Stimulated activated CD8-positive, alpha-beta memory T cell treated with anti-CD3 and anti-CD28 coated beads, Interleukin-4, amount 100 ng/mL, for 48 hours (primary cell): ENCODE measurements at places on chromosomes 11 and 22.

DNA sequence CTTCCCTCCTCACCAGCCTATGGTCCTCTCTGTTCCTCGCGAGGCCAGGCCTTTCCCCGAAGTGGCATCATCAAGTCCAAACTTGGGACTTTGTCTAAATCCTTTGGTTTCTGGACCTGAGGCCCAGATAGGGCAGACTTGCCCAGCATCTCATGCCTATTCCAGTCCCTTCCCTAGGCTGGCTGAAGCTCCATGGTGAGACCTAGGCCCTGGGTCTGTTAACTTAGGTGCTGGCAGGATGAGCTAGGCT, 11.5 kb downstream of the RELA start:
- no peak for DNase-seq

- DNase-seq, result no peak
These were observed 76.5 kb downstream of the SWAP70 start for GRCh38 chr11:9740202-9740883.

DNA sequence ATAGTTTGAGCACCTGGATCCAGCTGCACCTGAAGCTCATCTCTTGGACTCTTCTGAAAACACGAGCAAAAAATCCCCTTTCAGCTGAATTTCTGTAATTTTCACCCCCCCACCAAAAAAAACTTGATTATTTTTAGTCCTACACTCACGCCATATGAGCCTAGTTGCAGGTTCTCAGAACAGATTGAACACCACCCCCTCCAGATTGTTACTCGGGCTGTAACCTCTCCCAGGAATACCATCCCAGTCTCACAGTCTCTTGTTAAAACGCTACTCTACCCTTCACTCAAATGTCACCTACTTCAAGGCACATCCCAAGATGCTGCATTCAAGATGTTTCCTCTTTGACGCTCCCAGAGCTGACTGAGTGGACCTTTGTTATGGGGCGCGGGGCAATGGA, 96.3 kb upstream of the PRDM11 start:
- no peak for DNase-seq

- no peak for DNase-seq
These were observed 57.4 kb downstream of the NECTIN1 start for GRCh38 chr11:119671561-119672015.

DNA sequence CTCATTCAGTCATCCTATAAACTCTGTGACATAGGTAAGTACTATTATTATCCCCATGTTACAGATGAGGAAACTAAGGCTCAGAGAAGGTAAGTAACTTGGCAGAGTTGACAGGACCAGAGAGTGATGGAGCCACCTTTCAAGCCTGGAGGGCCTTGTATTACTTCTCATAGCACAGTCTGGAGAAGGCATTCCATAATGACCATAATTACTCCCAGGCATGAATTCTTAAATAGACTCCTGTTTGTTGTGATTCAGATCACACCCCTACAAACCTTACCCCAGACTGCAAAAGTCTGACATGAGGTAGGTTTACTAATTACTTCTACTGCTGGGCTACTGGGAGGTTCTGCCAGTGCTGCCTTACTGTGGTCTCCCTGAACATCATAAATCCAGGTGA, 77.0 kb downstream of the CD44 start:
- DNase-seq, result no peak

GRCh38 chr11:69969890-69970784, 108.0 kb upstream of the ANO1 start:
- DNase-seq, result no peak

DNA sequence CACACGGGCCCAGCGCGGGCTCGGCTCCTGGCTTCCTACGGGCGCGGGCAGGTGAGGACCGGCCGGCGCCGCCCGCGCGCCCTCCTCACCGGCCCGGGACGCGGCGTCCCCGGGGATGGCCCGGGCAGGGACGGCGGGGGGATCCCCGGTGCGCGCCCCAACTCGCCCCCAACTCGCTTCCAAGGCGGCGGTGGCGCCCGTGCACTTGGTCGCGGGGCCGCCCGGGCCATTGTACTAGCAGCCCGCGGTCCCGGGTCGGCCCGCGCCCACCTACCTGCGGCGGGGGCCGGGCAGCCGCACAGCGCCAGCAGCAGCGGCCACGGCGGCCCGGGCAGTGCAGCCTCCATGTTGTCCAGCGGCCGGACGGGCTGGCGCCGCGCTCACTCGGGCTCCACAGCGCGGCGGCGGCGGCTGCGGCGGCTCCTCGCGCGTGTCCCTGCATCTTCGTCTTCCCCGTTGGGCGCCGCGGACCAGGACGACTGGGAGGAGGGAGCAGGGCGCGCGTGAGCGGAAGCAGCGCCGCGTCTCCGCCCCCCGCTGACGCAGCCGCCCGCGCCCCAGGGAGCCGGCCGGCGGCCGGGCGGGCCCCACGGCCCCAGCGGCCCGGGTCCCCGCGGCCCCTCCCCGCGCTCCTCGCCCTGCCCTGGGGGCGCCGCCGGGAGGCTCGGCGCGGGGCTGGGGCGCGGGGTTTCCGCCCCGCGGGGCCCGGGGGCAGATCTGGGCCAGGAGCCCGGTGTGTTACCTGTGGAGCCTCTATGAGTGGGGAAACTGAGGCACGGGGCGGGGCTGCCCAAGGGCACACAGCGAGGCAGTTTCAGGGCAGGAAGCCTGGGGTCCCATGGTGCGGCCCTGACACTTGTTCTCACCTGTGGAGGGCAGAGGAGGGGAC, 159.3 kb upstream of the GRK3 start:
- peak; percentile 78 for DNase-seq

GRCh38 chr11:124085997-124086846, 29.0 kb upstream of the VWA5A start:
- no peak for DNase-seq

GRCh38 chr11:44188643-44189042, 93.2 kb downstream of the EXT2 start:
- no peak for DNase-seq

GRCh38 chr11:46105926-46106325, 15.3 kb downstream of the PHF21A start:
- no peak for DNase-seq

DNA sequence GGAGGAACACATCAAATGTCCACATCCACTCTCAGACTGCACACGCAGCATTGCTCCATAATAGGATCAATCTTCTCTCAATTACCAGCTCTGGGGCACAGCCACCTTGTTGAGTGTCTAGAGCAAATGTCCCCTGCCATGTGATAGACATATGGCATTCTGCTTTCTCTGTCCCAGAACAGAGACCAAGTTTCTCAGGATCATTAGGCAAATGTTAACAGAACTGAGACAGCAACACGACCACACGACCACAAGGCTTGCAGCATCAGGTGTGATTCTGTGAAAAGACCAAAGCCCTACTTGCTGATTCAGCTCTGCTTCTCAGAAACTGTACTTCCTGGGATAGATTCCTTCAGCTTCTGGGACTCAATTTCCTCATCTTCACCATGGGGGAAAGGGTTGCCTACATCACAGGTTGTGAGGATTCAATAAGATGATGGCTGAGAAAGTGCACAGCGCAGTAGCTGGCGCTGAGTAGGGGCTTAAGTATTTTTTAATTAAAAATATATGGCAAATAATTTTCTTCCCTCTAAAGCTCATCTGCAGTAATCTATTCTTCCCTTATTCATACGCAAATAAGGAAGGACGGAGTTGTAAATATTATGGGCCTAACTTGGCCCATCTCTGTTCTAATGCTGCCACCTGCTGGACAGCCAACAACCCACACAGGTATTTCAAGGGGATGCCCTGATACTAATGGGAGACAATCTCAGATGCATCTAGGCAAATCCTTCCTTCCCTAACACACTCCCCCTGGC, 54.3 kb upstream of the USP47 start:
- peak; percentile 81 for DNase-seq

GRCh38 chr11:7319501-7319900, 67.8 kb downstream of the SYT9 start:
- no peak for DNase-seq

GRCh38 chr11:75946531-75947530, 131.8 kb downstream of the UVRAG start:
- DNase-seq, result no peak

DNA sequence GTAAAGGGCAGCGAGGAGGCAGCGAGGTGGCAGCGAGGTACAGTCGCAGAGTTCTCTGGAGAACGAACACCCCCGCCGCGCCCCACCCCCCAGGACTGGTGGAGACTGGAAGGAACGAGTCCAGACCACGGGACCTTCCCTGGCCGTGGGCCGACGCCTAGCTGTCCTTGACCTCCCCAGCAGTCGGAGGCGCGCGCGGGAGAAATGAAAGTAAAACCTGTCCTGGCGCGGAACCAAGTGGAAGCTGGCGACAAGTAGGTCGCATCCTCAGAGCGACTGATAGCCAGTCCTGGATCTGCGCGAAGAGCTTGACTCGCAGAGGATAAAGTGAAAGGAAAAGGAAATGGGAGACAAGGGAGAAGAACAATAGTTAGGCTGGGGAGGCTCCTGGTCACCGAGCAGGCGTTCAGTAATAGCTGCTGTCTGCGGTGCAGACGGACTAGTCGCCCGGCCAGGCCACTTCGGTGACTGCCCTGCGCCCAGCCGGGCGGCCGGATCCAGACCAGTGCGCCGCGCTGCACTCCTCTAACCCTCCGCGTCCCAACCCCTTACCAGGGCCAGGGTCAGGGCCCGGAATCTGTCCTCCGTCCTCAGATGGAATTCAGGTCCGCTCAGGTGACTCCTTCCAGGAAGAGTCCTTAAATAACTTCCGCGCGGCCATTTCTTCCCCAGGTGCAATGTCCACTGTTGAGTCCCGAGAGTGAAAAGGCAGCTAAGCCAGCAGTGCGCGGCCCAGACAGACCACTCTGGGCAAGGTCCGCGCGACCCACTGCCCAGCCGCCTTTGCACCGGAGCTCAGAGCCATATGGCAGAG, 1.9 kb upstream of the ADM start:
- peak; percentile 71 for DNase-seq

- DNase-seq, result no peak
These were observed 91.9 kb upstream of the BID start for GRCh38 chr22:17866127-17866526.

GRCh38 chr11:64015935-64016845, 19.5 kb upstream of the FLRT1 start:
- DNase-seq, result no peak

DNA sequence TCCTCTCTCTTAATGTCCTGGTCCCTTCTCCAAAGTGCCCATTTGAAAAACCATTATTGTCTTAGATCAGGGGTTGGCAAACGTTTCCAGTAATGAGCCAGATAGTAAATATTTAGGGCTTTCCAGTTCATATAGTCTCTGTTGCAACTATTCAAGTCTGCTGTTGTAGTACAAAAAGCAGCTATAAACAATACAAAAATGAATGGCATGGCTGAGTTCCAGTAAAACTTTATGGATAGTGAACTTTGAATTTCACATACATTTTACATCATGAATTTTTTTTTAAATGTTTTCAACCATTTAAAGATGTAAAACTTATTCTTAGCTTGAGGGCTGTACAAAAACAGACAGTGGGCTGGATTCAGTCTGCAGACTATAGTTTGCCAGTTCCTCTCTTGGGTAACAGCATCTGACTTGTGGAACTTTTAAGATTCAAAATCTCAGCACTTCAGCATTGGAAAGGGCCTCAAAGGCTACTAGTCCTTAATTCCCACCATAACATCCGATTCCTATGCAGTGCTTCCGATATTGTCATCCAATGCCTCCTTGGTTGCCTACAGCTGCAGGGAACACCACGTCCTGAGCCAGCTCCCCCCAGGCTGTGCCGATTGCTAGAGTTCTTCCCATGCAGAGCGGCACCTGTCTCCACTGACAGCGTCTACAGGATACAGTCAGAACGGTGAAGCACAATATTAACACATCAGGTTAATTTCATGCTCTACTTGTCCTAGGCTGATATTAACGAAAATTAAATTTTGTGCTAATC, 65.6 kb upstream of the E2F8 start:
- DNase-seq, result no peak

GRCh38 chr11:19226378-19227195, 14.2 kb downstream of the E2F8 start:
- DNase-seq, result no peak

- DNase-seq, result peak; percentile 80
These were observed 98.8 kb downstream of the MED15 start for GRCh38 chr22:20606041-20606783.

- no peak for DNase-seq
These were observed 393.0 kb upstream of the KIRREL3 start for GRCh38 chr11:127393460-127393997.

DNA sequence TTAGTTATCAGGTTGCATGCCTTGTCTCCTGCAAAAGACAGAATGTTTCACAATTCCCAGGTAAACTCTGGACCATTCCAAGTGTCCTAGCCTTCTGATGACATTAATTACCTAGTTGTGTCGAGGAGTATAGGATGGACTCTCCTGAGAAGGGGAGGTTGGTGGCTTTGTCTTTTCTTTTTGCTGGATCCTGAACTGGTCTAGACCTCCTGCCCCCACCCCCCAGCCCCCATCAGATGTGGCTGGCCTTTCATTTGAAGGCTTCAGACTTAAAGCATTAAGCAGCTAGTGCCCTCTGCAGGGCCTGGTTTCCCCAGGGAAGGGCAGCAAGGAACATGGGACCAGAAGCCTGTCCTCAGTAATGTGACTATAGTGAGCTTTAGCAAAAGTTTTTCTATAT, 9.7 kb downstream of the MCAM start:
- DNase-seq, result no peak

GRCh38 chr11:73206801-73207200, 11.3 kb upstream of the P2RY2 start:
- no peak for DNase-seq

- no peak for DNase-seq
These were observed 1.3 kb upstream of the B4GALNT4 start for GRCh38 chr11:367956-368413.

DNA sequence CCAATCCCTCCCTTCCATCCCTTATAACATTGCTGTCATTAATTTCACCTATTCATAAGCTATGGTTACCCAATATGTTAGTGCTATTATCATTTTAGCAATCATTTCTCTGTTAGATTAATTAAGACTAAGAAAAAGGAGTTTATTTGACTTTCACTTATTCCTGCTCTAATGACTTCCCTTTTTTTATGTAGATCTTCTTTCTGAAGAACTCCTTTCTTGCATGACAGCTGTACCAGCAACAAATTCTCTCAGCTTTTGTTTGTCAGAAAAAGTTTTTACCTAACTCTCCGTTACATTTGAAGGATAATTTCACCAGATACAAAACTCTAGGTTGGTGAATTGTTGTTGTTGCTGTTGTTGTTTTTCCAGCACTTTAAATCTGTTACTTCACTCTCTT, 28.6 kb upstream of the OR8B8 start:
- no peak for DNase-seq

DNA sequence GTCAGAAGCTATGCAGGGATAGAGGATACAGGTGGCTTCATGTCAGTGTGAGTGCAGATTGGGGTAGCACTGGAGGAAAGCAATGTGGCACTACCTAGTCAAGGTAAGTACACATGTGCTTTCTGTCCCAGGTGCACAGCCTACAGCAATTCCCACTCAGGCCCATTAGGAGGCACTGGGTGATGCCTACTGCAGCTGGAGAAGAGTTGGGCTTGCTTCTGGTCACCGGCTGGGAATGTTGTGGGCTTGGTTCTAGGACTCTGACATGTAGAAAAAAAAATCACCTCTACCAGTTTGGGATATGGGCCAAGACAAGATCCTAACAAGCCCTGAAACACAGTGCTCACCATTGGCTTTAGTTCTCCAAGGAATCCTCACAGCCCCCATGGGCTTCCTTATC, 69.7 kb downstream of the TENM4 start:
- no peak for DNase-seq
